Esophagus muscularis mucosa (tissue), 4 donors: ENCODE measurements at places on chromosomes 7 and 10. TPM values are rescaled to one million over a fixed set of nuclear protein-coding genes. Genes with fewer than 3 reads are reported as not detected.

Gene LEP
- not detected for total RNA-seq

Gene SPAM1
- total RNA-seq = not detected

Gene LRMDA
- 14.3 TPM for total RNA-seq

Gene MYH16
- total RNA-seq = not detected

Gene ETV1
- total RNA-seq = 16.4 TPM

Gene CCDC3
- total RNA-seq = 43.2 TPM

Gene MRLN
- total RNA-seq = not detected

Gene UTF1
- total RNA-seq = not detected

Gene PCLO
- 2.9 TPM for total RNA-seq

Gene GPR37
- 15.2 TPM for total RNA-seq

Gene UBN2
- 8.9 TPM for total RNA-seq

Gene LDB3
- total RNA-seq = 12.6 TPM
